ENCODE measurements at places on chromosomes 12 and 14.

DNA sequence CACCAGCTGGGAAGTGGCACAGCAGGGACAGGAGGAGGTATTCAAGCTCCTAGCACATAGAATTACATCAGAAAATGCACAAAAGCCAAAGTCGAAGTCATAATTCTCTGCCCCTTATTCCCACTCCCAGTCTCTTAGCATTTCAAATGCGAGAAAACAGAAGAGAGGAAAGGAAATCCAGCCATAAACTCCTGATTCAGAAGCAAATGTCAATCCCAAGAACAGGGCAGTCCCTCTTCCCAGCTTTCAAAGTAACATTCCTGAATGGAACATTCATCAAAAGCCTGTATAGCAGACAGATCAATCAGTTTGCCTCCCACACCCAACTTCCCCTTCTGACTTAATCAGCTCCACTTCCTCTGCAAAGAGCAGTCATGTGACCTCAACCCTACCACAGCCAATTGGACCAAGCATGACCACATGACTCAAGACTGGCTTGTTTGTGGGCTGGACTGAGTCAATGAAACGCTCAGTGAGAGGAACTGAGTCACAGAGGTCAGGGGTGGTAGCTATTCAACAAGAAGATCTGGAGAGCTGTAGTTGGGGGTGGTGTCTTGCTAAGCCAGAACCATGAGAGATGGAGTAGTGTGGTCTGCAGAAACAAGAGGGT lies 41.4 kb upstream of the TUNAR start:
- DNase-seq = no peak

- DNase-seq = no peak
Observed at GRCh38 chr12:20718294-20718693, 23.2 kb downstream of the SLCO1C1 start.

DNA sequence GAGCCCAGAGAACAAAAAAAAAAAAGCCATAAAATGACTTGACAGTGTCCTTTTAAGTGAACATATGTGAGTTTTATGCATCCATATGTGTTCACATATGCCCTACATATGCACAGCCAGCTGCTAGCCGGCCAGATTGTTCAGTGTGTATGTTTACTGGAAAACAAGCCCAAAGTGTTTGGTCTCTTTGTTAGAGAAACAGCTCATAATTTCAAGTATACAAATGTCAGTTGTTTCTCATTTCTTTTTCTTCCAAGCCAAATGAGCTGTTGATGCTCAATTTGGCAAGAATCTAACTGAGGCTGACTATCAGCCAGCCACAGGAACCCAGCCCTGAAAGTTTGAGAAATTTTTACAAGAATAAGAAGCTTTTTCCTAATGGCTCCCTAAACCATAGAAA lies 60.8 kb upstream of the TSPAN8 start:
- DNase-seq = no peak

DNA sequence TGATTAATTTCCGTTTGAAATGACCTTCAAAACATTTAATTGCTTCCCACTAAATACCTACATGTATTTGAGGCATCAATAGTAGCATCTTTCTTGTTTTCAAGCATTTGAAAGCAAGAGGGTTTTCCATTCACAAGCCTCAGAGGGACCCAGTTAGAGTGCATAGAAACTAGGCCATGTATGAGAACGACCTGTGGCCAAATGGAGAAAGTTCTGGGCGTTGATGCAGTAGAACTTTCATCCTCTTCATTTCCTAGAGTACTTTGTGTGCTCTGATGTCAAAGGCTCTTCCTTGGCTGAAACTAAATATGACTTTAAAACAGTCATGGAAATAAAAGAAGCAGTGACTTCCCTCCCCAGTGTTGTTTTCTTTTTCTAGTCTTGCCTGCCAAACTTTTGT lies 944 bp upstream of the DHRS7 start:
- no peak for DNase-seq

- DNase-seq = no peak
Observed at GRCh38 chr14:75980856-75981255, 939 bp downstream of the TGFB3 start.

DNA sequence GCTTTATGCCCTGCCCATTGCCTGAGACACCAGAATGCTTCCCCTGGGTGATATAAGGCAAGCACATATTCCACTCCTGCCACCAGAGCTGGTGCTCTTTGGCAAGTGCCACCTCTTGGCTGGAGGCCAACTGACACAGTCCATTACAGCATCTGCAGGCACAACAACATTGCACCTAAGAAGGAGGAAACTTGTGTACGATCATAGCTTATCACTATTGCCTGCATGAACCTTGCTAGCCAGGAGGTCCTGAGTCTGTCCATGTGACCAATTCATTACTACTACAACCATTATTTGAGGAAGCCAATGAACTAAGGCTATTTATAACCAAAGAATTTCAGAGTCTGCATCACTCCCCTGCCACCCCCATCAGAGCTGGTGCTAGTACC lies 119.8 kb upstream of the SCAF11 start:
- DNase-seq = no peak

GRCh38 chr12:102543494-102544485 lies 63.4 kb upstream of the IGF1 start:
- no peak for DNase-seq

DNA sequence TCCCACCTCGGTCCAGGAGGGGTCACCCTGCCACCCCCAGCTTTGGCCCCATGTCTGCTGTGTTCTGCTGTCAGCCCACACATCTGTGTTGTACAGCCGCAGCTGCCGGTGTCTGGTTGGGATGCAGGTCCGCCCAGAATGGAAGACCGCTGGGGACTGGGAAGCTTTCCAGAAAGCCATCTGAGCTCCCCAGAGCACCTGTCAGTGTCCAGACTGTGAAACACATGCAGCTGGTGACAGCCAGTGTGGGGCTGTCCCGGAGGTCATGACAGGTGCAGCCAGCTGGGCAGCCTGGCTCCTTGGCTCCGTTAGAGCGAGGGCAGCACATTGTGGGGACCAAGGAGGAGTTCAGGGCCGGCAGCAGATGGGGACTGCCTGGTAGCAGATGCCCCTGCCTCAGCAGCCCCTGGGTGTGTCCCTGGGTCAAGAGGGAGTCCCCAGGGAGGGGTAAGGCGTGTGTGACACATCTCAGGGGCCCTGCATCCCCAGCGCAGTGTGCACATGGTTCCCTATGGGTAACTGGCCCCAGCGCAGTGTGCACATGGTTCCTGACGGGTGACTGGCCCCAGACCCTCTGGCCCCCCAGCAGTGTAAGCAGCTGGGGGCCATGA lies 16.4 kb downstream of the CEP170B start:
- DNase-seq = no peak

All from nephron progenitor cell (in vitro differentiated cells).